Stimulated activated CD8-positive, alpha-beta memory T cell treated with anti-CD3 and anti-CD28 coated beads, Interleukin-4, amount 100 ng/mL, for 48 hours (primary cell): ENCODE measurements at places on chromosomes 3 and 15.
A peak's percentile ranks its signal among the peaks of the same experiment; 100 is the strongest.

DNA sequence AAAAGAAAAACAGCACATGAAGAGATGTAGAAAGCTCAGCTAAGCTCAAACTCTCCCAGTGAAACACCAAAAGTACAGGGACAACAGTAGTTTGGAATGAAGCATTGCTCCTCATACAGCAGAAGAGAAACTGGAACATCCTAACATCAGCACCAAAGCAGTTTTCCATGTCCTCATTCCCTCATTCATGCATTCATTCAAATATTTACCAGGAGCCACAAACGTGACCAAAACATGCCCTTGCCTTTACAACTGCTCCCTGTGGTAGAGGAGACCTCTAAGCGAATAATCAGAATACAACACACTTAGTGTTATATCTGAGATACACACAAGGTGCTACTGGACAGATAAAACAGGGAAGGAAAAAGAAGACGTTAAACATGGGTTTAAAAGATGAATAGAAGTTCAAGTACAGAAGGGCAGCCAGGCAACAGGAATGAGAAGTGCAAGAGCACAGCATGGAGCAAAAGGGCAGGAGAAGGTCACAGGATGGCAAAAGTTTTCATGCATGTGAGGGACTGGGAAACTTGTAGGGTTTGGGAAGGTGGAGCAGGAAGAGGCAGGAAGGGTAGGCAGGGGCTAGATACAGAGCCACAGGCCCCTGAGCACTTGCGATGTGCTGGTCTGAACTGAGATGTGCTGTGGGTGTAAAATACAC lies 58.5 kb upstream of the LMCD1 start:
- DNase-seq = no peak

DNA sequence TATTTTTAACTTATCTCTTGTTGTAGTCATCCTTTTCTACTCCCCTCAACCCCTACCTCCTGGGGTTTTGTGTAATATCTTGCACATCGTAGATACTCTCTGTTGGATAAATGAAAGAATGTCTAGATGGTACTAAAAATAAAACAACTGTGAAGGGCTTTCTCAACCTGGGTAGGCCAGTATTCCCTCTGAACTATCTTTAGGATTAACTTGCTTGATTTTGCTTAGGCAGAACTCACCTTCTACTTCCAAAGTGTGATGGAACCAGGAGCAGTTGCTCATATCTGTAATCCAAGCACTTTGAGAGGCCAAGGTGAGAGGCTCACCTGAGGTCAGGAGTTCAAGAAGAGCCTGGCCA lies 32.8 kb upstream of the TIPARP start:
- DNase-seq = no peak

- DNase-seq = no peak
These were observed 38.1 kb downstream of the C2CD4A start for GRCh38 chr15:62104846-62105245.

DNA sequence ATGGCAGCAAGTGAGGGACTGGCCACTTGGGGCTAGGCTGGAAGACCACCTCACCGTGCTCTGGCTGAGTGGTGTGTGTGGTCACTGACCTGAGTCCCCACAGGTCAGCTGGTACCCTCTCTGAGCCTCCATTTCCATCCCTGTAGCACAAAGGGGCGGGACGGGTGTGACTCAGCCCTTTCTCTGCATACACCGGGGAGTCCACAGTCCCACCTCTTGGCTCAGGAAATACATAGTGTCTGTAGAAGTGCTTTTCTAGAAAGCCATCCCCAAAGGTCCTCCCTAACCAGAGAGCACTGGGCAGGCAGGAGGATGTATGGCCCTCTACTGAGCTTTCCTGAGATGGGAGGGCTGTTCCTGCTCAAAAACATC lies 27.2 kb downstream of the WNT7A start:
- DNase-seq = no peak

DNA sequence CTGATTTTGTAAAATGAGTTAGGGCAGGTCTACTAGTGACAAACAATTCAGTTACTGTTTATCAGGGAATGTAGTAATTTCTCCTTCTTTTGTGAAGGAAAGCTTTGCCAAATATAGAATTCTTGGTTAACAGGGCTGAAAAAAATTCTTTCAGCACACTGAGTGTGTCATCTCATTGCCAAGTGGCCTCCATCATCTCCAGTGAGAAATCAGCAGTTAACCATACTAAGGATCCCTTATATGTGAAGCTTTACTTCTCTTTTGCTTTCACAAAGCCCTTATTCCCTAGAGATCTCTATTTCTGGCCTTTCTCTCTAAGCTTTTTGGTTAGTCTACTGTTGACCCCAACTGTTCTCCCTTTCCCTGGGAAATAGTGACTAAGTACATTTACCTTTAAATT lies 269.1 kb downstream of the SCAPER start:
- DNase-seq = no peak

GRCh38 chr3:161310649-161311423 lies 60.5 kb downstream of the SPTSSB start:
- DNase-seq = peak; percentile 65

- no peak for DNase-seq
These were observed 179.1 kb downstream of the SLC9A9 start for GRCh38 chr3:143668924-143669790.

- DNase-seq = no peak
These were observed 1.5 kb downstream of the ATG3 start for GRCh38 chr3:112560307-112560706.

- no peak for DNase-seq
These were observed 49.2 kb downstream of the CYFIP1 start for GRCh38 chr15:22930782-22931484.

GRCh38 chr15:67311731-67312130 lies 57.1 kb downstream of the IQCH start:
- no peak for DNase-seq

- no peak for DNase-seq
These were observed 118.1 kb downstream of the CLSTN2 start for GRCh38 chr3:140052771-140053702.

DNA sequence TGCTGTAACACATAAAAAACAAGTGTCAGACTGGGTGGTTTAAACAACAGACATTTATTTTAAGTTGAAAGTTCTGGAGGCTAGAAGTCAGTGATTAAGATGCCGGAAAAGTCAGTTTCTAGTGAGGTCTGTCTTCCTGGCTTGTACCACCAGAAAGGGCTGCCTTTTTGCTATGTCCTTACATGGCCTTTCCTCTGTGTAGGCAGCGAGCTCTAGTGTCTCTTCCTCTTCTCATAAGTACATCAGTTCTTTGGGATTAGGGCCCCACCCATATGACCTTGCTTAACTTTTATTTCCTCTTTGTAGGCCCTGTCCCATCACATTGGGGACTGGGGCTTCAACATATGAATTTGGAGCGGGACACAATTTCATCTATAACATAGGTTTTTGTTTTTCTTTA lies 128.0 kb downstream of the BBX start:
- no peak for DNase-seq

DNA sequence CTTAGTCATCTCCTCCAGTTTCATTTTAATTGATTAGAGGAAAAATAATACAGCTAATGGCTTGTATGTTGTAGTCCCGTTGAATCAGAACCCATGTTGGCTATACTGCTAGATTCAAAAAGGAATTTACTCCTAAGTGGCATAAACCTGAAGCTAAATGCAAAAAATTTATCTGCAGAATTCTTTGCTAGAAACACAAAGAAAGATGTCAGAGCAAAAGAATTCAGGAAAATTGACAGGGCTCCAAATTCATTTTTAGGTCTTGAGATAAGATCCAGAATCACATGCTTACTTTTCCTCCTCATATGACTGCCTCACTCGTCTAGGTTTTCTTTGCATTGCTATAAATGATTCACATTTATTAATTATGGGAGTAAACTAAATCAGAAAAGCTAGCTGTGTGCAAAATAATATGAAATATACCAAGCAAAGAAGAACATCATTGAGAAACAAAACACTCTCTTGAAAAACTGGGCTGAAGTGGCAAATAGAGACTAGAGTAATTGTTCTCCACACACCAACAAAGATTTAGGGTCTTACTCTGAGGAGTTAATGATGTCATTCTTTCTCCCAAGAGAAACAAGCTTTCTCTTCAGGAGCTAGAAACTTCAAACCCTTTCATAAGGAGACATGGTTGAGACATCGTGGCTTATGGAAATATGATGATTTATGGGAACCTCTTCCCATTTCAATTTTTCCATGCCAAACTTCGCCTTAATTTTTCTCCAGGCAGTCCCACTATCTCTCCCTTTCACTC lies 94.8 kb upstream of the FEZF2 start:
- DNase-seq = no peak

GRCh38 chr15:69557707-69558409 lies 105.2 kb downstream of the RPLP1 start:
- no peak for DNase-seq

GRCh38 chr3:136270179-136270578 lies 20.0 kb downstream of the PCCB start:
- no peak for DNase-seq

- DNase-seq = no peak
These were observed 11.5 kb upstream of the SEC11A start for GRCh38 chr15:84727429-84727828.

DNA sequence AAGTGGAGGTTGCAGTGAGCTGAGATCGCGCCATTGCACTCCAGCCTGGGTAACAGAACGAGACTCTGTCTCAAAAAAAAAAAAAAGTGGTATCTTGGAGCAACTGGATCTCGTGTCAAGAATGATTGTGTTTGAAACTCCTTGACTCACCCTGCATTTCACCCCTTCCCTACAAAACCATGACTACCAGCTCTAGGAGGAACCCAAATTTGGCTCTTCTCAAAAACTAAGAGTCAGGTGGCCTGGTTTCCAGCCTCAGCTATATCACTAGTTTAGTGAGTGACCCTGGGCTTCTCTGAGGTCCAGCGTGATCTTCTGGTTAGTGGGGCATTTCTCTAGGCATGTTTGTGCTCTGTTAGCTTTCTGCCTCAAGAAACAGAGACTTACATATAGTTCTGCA lies 222.1 kb downstream of the FAM43A start:
- DNase-seq = no peak

GRCh38 chr3:156820692-156821080 lies 5.5 kb upstream of the LEKR1 start:
- DNase-seq = no peak

DNA sequence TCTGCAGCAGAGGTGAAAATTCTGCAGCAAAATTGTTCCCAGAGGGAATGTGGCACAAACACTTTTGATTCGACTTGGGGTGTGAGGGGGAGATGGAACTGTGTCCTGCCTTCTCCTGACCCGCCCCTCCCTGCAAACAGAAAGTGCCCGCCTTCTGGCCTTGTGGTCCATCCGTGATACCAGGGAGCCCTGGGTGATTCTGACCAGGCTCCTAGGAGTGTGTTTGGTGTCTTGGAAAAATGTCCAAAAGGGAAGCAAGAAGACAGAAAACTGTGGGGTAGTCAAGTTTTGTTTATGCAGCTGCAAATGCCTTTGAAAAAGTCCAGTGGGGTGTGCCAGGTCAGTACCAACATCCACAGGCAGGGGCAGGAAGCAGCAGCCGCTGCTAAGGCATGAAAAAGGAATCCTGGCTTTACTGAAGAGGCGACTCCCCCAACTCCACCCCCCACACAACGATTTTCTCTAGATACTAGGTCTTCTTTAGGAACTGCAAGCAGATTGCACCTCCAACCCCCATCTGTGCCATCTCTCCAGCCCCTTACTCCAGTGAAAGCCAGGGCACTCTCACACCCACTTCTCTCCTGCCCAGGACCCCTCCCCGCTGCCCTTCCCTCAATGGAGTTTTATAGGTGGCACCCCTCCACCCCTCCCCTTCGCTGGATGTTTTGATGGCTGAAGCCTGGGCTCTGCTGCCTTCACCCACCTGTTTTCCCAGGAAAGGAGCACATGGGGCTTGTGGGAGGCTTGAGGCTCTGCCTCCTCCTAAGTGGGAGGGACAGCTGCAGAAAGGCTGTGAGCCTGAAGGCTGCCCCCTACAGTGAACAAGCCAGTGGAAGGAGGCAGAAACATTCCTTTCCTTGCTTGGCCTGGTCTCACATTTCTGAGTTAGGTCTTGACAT lies 82.4 kb upstream of the HERC1 start:
- no peak for DNase-seq

GRCh38 chr3:78967061-78967460 lies 800.7 kb downstream of the ROBO1 start:
- no peak for DNase-seq

GRCh38 chr3:10185804-10186762 lies 21.4 kb downstream of the IRAK2 start:
- no peak for DNase-seq

GRCh38 chr3:146139586-146140110 lies 21.3 kb downstream of the PLOD2 start:
- no peak for DNase-seq

- peak; percentile 40 for DNase-seq
These were observed 34.1 kb upstream of the ATG7 start for GRCh38 chr3:11238060-11238459.

DNA sequence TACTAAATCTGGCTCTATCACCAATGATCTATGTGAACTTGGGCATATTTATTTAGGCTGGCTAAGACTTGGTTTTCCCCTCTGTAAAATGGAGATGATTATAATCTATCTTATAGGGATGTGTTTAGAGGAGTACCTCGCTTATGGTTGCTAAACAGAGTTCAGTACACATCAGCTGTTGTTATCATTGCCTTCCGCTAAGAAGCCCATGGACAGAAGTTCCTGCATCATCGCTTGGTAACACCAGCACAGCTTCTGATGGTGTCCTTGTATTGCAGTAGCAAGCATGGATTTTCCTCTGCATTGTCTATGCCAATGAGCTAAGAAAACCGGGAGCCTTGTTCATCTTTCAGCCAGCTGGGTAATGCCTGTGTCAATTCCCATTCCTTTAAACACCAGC lies 73.1 kb upstream of the LRTM1 start:
- DNase-seq = no peak

- no peak for DNase-seq
These were observed 160.7 kb downstream of the SQOR start for GRCh38 chr15:45795440-45796069.

GRCh38 chr3:71416876-71417275 lies 166.7 kb downstream of the FOXP1 start:
- DNase-seq = peak; percentile 54

- no peak for DNase-seq
These were observed 9.7 kb upstream of the RIOX2 start for GRCh38 chr3:97981886-97982285.

DNA sequence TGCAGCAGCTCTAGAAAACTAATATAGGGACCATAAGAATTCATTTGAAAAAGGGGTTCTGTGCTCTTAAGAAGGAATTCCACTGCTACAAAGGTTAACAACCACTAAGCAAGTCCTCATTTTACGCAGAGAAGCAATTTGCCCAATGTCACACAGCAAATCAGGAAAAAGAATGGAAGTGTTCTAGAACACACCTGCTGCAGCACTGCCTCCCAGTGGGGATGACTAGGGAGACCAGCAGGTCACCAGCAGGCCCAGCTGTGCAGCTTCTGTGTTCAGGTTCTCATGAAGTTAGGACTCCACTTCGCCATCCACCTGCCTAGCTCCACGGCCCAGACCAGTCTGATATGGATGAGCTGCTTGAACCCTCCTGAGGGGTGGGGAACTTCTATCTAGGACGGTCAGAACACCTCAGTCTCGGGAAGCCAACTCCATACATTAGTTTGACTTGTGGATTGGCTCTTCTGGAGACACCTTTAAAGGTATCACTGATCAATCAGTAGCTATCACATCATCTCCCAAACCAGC lies 18.6 kb downstream of the POMGNT2 start:
- DNase-seq = no peak

- DNase-seq = peak; percentile 75
These were observed 5.1 kb downstream of the HEMK1 start for GRCh38 chr3:50574444-50574831.

- no peak for DNase-seq
These were observed 50.2 kb downstream of the AKAP13 start for GRCh38 chr15:85430406-85431204.

- no peak for DNase-seq
These were observed 378.9 kb upstream of the ALCAM start for GRCh38 chr3:104987859-104988258.
